ENCODE measurements at places on chromosomes 2 and 18. TPM values are rescaled to one million over a fixed set of nuclear protein-coding genes. Genes with fewer than 3 reads are reported as not detected.

GRCh38 chr2:54330926-54331835 is 75.2 kb upstream of the TSPYL6 start:
- no peak for DNase-seq

MEIS1 gene
- 9.0 TPM for total RNA-seq

DNA sequence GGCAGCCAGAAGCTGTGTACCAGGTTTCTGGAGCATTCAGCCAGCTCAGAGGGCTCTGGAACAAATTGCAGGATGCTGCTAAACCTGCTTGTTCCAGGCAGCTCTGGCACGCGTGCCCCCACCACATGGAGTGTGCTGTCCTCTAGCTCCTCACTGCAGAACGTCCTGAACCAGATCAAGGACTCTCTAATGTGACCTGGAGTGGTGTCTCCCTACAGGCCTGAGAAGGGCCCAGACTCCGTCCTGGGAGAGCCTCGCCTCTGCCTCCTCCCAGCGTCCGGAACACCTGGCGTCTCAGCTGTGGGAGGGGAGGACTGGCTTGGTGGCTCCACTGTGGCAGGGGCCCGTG is 115.6 kb upstream of the GPC1 start:
- no peak for DNase-seq

DNA sequence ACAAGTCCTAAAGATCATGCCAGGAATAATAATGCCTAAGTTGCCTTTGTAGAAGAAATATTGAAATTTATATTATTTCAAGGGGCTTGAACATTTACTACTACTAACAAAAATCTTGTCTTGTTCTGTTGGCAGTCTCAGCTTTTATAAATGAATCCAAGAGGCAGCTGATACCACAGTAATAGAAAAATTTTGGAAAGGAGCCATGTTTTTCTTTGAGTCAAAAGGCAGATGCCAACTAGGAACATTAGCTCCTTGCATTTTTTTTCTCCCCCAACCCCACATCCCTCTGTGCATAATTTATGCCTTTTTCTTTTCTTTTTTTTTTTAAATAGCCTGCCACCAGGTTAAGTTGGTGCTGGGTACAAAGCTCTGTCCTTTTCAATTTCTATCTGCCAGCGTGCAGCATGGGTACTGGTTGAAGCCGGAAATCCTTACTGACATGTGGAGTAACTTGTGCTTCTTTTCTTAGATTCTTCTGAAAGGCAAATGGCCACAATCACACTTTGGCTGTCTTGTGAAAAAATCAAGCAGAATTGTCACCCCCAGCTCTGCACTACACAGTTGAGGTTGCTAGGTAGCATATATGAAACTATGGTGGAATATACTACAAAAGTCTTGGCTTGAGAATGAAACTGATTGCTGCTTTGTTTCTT is 98.8 kb downstream of the RHBDD1 start:
- no peak for DNase-seq

DNA sequence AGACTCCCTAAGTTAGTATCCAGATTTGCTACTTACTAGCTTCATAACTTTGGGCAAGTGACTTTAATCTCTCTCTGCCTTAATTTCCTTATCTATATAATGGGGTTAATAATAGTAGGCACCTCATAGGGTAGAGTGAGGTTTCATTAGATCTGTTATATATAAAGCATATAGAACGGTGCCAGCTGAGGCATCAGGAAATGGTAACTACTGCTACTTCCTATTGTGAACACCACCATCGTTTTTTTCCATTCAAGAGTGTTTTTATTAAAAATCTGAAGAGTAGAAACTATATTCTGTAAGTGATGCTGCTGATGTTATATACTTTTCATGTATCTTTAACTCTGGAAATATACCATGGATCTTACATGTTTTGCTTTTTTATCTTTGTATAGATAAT is 44.3 kb downstream of the MALT1 start:
- DNase-seq, result no peak

DNA sequence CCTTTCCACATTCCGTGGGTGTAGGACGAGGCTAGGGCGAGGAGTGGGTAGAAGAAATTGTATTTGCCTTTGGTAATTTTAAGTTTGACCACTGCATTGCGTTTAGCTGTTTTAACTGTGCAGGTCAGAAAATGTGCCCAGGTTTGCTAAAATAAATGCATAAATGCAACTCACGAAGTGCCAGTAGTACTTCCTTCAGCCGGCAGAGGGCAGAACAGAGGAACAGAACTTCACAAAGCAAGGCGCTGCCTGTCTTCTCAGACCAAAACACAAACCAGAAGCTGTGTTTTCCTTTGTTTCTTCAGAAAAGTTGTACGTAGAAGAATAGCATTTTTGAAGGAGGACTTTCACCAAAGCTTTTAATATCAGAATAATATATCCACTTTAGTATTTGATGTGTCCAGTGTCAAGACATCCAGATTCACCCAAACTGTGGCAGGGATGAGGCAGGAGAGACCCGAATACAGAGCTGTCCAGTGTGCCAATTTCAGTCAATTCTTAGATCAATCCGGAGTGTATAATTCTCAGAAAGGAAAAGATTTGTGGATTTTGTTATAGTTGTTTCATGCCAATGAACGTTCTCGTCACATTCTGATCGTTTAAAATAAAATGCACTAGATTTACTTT is 348.6 kb downstream of the DLGAP1 start:
- peak; percentile 71 for DNase-seq

CYP26B1 gene
- 0.13 TPM for total RNA-seq

DNA sequence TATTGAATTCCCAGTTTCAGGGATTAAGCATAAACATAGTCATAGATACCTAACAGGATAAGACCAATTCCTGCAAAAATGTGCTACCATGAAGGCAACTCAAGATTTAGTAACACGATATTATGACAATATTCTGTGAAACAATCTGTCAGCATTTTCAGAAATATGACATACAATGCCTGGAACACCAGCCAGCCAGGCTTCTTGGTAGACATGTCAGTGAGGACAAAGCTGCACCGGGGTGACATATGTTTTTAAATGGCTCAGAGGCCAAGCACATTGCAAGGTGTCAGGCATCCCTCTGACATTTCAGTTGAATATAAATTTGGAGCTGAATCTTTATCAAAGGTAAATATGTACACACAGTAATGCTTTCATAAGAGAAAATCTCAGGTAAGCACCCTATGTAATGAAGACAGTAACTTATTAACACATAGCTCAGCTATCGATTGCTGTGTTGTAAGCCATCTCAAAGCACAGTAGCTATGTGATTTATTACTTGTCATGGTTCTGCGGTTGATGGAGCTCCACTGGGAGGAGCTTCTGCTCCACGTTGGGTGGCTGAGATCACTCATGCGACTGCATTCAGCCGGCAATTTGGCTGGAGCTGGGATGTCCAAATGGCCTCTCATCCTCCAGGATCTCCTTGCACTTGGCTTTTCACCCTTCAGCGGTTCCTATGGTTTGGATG is 31.9 kb upstream of the EML6 start:
- no peak for DNase-seq

GRCh38 chr2:94984964-94985575 is 40.4 kb upstream of the MAL start:
- no peak for DNase-seq

DNA sequence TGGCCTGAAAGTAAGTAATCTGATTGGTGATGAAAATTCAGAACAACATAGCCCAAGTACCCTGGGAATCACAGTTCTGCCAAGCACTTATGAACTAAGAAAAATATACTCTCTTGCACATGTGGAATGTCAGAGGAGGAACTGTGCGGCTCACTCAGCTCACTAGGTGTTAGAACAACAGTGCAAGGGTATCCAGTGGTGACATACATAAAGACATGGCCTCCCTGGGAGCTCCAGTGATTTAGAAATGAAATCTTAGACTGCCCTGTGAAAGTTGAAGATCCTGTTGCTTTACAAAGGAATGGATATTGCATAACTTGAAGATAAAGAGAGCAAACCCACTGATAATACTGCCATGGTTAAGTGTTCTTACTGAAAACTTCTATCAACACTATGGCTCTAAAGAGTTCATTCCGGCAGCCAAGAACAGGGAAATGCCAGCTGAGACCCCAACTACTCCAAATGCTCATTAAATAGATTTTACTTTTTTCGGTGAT is 246.2 kb downstream of the ARHGAP15 start:
- DNase-seq, result no peak

DNA sequence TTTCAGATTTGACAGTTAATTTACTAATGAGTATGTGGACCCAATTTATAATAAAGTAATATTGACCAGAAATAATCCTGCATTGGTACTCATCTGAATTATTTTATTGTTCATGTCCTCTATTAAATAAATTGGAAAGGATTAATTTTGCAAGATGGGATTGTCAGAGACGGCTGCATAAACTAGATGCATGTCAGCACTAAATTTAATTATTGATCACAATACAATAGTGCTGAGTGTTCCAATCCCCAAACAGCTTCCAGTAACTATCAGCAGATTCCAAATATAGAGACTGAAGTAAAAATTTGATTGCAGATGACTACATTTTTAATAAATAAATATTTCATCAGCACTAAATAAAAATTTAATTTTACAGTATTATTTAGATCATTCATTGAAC is 387.2 kb downstream of the GRB14 start:
- DNase-seq, result no peak

PHOSPHO2 gene
- 10.2 TPM for total RNA-seq

ALPG gene
- not detected for total RNA-seq

- DNase-seq, result no peak
Measured at GRCh38 chr2:219458996-219459395, 24.4 kb downstream of the SPEG start.

GRCh38 chr18:58958628-58959027 is 94.0 kb downstream of the ZNF532 start:
- no peak for DNase-seq

- no peak for DNase-seq
Measured at GRCh38 chr2:109331081-109331480, 202.1 kb downstream of the SH3RF3 start.

DNA sequence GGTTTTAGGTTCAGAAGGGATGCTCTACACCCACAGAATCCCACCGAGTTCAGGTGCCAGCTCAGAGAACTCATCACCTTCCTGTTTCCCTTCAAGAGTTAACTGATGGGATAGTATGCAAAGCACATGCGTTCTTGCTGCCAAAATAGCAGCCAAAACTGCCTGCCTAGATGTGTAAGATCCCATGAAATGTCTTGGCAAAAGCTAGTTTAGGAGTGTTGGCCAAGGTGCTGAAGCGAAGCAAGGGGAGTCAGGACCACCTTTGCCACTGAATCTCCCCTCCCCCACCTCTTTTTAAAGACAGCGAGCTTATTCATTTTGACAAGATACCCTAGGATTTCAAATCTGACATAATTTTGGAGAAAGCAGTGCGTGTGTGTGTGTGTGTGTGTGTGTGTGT is 2.1 kb downstream of the DOCK10 start:
- no peak for DNase-seq

All from K562 (cell line).